ENCODE measurements at places on chromosomes 16 and 17.

DNA sequence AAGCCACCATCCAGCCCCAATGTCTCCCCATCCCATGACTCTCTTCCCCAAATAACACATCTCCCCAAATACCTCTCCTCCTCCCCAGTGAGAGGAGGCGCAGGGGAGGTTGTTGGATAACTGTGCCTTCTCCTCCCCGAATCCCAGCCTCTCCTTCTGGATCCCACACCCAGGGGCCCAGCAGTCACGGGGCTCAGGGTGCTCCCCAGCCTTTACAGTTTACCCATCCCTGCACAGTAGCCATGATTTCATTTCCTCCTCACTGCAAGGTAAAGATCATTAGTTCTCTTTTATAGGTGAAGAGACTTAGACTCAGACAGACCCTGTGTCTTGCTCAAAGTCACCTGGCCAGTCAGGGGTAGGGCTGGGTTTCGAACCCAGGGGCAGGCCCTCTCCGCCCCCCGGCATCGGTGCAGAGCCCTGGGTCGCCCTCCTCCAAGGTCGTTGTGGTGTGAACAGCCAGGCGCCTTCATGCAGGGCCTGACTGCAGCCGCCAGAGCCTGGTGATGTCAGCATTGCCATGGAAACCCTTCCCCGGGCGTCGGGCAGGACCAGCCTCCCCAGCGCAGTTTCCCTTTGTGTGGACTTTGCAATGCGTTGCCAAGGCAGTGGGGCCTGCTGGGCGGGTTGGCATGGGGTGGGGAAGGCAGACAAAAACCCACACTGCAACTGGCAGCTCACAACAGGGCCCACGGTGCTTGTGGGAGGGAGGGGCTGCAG, 53.3 kb upstream of the TOB1 start:
- DNase-seq = peak; percentile 79

DNA sequence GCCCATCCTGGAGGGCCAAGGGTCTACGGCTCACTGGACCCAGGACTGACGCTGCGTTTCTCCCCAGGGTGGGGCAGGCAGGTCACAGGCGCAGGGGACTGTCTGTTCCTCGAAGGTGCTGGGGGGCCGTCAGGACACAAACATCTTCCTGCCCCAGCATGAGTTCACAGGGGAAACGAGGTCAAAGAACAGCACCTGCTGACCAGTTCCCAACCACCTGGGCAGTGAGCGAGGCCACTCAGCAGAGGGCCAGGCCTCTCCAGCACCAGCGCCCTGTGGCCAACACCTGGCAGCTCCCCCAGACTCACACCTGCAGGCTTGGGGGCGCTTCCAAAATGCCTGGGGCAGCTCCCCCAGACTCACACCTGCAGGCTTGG, 29.7 kb downstream of the TIMM22 start:
- DNase-seq = no peak

- DNase-seq = no peak
Observed at GRCh38 chr16:68087688-68088087, 2.5 kb downstream of the NFATC3 start.

GRCh38 chr16:88380099-88380498, 2.7 kb upstream of the ZNF469 start:
- no peak for DNase-seq

DNA sequence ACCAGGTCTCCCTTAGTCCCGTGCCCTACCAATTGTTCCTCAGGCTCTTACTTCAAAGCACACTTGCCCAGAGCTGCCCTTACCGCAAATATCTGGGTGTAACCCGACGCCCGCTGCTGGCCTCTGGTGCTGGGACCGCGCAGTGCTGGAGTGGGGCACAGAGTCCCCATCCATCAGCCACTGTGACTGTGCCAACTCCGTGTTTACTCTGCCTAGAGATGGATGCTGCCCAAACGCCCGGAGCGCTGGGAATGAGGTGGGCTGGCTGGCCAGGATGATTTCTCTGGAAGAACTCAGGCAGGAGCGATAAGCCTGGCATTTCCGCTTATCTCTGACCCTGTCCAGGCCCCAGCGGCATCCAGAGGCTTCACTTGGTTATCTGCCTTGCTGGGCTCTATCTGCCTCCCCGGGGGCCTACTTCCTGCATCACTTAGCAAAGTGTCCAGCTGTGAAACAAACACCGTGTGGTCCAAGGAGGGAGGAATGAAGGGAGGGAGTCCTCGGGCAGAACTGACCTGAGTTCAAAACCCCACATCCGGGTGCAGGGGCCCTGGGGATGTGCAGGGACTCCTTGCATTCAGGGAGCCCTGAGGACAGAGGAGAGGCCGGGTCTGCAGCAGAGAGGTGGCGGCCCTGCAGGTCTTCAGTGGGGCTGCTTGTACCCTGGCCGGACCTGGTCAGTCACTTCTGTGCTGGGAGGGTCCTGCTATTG, 9.4 kb upstream of the MYLK3 start:
- no peak for DNase-seq

GRCh38 chr16:4987250-4987579, 29.1 kb downstream of the SEC14L5 start:
- no peak for DNase-seq

GRCh38 chr17:867896-868489, 85.8 kb downstream of the MRM3 start:
- no peak for DNase-seq

DNA sequence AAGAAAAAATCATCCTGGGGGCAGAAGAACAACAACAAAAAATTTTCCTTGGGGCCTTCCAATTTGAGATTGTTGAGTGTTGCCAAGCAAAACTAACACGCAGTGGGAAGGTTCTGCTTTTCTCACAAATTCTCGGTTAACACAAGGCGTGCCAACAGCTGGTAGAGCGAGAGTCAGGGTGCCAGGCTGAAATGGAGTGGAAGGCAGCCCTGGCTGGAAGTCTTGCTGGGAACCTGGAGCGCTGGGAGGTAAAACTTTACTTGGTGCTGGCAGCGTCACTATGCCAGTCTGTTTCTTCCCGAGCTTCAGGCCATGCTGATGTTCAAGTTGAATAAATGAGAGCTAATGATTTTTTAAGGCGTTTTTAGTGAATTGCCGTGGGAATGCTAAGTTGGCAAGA, 189.4 kb downstream of the WWOX start:
- no peak for DNase-seq

- DNase-seq = no peak
Observed at GRCh38 chr17:29504711-29505110, 62.1 kb downstream of the ABHD15 start.

- no peak for DNase-seq
Observed at GRCh38 chr17:51946311-51946710, 212.2 kb downstream of the CA10 start.

DNA sequence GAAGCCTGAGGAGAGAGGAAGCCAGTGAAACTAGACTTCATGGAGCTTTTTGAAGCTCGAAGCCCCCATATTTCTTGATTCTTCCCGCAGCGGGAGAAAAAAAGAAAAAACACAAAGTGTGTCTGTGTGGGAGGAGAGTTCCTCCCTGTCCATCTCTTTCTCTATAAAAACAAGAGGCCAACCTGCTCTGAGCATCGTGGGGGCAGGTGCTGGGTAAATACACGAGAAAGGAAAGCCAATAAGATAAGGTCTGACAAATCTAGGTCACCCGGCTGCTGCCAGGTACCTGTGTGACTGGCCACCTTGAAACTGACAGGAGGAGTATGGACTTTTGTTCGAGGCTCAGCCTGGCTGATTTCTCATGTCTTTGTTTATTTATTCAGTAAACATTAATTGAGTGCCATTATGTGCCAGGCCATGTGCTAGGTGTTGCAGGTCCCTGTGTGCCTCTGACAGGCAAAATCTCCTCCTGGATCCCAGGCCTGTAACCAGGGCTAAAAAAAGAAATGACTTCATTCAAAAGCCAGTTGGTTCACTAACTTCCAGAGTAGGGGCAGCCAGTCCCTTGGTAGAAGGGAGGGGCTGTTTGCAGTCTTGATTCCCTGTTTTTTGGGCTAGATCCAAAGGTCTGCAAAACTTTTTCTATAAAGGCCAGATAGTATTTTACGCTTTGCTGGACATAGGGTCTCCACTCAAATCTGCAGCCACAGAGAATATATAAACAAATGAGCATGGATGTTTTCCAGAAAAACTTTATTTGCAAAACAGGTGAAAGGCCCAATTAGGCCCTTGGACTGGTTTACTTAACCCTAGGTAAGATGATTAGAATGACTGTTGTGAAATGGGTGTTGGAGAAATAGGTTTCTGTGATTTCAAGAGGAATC, 35.6 kb downstream of the YPEL2 start:
- DNase-seq = no peak

- DNase-seq = no peak
Observed at GRCh38 chr17:12917399-12917798, 100.4 kb downstream of the ELAC2 start.

GRCh38 chr17:259341-259976, 78.0 kb upstream of the DOC2B start:
- DNase-seq = no peak

DNA sequence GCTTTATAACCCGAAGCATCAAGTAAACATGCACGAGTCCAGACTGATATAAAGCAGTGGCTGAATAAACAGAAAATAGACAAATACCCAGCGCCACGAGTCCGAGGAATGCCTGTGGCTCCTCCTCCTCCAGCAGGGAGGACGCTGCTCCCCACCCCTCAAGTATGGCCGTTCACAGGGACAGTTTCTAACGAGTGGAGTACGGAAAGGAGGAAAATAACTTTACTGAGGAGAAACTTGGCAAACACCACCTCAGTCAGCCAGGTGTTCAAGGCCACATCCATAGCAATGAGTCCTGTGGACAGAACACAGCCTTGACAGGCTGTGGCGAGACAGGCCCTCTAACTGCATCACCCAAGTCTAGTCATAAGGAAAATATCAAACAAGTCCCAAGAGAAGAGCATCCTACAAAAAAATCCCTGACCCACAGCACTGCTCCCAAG, 9.2 kb downstream of the ZDHHC7 start:
- no peak for DNase-seq

GRCh38 chr17:8294814-8295316, 335 bp downstream of the SLC25A35 start:
- no peak for DNase-seq

DNA sequence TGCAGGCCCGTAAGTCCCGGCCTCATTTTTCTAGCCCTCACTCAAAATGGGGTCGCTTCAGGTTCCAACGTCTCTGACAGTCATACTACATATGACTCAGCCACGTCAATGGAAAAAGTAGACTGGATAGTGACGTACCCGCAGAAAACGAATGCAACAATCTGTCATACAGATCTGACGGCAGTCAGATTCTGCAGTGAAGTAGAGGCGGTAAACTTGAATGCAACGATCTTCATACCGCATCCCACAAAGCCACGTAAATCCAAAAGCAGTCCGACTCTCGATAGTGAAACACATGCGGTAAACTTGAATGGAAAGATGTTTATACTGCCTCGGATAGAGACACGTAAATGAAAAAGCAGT, 38.4 kb upstream of the ARL4D start:
- DNase-seq = peak; percentile 95

GRCh38 chr16:16144416-16144815, 78.9 kb downstream of the ABCC6 start:
- no peak for DNase-seq

DNA sequence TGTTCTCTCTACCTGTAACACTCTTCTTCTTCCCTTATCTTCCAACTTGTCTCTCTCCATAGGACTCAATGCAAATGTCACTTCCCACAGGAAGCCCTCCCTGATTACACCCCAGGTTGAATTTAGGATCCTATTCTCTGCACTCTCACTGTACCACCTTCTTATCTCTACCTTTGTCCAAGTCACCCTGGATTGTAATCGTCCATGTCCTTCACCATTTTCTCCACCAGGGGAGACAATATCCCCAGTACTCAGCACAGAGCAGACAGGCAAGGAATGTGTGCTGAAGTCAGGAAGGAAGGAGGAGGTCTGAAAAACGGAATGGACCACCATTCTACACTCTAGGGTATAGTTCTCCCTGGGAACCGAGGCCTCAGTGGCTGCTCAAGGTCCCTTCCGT, 14.2 kb downstream of the C16orf82 start:
- peak; percentile 34 for DNase-seq

GRCh38 chr17:17360087-17360730, 57.0 kb downstream of the NT5M start:
- DNase-seq = no peak

- no peak for DNase-seq
Observed at GRCh38 chr17:3565143-3565542, 7.5 kb upstream of the TRPV3 start.

DNA sequence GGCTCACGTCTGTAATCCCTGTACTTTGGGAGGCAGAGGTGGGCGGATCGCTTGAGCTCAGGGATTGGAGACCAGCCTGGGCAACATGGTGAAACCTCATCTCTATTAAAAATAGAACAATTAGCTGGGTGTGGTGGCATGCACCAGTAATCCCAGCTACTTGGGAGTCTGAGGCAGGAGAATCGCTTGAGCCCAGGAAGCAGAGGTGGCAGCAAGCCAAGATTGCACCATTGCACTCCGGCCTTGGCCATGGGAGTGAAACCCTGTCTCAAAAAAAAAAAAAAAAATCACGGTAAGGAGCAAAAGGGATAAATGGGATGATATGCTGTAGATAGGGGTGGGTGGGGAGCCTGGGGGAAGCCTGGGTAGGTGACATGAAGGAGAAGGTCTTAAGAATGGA, 20.4 kb upstream of the TMEM98 start:
- no peak for DNase-seq

DNA sequence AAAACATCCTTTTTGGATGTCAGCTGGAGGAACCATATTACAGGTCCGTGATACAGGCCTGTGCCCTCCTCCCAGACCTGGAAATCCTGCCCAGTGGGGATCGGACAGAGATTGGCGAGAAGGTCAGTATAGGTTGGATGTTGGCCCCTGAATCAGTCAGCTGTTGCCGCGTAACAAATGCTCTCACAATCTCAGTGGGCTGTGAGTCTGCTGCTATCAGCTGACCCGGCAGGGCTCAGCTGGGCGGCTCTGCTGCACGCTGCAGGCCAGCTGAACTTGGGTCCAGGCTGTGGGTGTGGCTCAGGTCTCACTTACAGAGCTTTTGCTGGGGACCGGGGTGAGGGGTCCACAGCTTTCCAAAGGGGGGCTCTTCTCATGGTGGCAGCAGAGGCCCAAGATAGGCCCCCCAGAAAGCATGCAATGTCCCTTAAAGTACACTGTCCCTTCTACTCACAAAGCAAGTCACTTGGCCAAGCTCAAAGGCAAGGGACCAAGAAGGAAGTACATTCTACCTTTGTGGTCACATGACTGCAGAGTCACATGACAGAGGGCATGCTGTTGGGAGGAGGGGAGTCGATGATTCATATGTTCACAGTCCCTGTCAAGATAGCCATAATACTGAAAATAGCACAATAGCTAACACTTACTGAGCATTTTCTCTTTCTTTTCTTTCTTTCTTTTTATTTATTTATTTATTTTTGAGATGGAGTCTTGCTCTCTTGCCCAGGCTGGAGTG, 134.2 kb downstream of the ABCC1 start:
- DNase-seq = peak; percentile 36
